GM23248 (cell line): ENCODE measurements at places on chromosomes 1 and 21. TPM values are rescaled to one million over a fixed set of nuclear protein-coding genes. Genes with fewer than 3 reads are reported as not detected.

OR14K1 gene
- total RNA-seq, result not detected in 2 replicates

C1orf94 gene
- not detected in 2 replicates for total RNA-seq

GNAT2 gene
- not detected in 2 replicates for total RNA-seq

SLC45A1 gene
- total RNA-seq, result 0.25 and 0.97 TPM in 2 replicates

LRRC39 gene
- not detected in 2 replicates for total RNA-seq

GJC2 gene
- 0.54 and 2.7 TPM in 2 replicates for total RNA-seq

HSD3B2 gene
- total RNA-seq, result not detected in 2 replicates

TNFSF4 gene
- 4.8 and 6.2 TPM in 2 replicates for total RNA-seq

DMRTA2 gene
- total RNA-seq, result not detected in 2 replicates

PACC1 gene
- 4.4 and 6.9 TPM in 2 replicates for total RNA-seq

DNA sequence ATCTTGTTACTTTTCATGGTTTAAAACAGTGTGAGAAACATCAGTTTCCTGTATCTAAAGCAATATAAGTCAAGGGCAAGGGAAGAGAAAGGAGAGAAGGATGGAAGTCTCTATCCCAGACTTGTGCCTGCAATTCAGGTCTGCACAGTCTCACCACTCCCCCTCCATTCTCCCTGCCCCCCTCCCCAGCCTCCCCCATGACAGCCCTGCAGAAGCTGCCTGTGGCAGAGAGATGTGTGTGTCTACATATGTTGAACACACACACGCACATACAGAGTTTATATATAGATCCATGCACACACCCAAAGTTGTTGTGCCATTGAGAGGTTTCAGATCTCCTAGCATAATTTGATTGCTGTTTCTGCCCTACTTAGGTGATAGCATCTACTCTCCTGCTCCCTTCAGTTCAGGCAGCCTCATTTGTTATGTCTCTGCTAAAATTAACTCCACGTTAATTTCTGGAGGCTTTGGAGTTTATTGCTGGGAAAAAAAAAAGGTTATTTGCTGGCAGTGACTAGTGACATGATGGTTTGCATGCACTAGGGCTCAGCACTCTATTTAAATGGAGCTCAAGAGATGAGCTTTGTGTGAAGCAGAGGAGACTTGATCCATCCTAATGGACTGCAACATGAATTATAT, 124.9 kb upstream of the SMYD2 start:
- DNase-seq, result no peak

GRCh38 chr1:27528818-27529703, 39.1 kb upstream of the WASF2 start:
- DNase-seq, result peak; percentile 85

DNA sequence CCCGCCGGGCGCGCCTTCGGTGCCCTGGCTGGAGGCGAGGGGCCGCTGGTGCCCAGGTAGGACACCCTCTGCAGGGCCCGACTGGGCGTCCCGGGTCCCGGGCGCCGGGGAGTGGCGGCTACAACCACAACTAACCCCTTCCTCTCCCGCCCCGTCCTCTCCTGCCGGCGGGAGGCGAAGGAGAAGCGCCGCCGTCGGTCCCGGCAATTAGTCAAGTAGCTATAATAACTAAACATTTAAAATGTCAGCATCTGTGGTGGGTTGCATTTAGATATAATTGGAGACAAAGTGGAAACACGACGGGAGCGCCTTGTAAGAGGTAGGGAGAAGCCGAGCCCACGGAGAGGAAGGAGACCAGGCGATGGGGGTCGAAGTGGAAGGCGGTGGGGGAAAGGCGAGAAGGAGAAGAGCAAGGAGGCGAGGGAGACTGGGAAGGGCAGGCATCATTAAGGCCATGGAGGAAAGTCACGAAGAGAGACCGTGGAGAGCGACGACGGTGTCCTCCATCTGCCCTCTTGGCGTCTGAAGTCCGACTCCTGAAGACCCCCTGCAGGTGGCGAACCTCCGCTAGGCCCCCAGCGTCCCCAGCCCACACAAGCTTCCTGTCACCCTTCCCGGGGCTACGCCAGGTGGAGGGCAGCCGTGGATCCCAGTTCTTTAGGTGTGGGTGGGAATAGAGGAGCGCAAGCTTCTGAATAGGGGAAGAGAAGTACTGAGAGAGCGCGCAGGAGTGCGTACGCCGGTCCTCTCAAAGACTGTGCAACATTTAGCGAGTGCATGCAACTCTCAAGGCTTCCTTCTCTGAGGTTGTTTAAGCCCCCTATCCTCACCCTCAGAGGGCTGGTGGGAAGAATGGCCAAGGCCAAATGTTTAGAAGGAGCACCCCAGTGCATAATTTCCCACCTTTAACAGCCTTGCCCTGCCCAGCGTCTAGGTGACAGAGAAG, 1.6 kb downstream of the CNIH3 start:
- DNase-seq, result peak; percentile 24

DNA sequence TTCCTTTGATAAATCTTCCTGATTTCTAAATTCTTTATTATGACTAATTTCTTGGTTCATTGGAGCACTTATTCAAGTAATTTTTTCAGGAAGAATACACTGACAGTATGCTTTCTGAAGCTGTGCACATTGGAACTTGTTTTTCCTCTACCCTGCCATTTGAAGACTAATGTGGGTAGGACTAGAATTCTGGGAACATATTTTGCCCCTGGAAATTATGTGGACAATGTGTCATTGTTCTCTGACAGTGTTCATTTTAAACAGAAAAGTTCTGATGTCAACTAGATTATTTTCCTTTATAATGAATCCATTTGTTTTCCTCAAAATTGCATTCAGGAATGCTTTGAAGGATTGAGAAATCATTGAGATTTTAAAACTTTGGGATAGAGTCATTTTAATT, 34.8 kb upstream of the ST6GALNAC5 start:
- DNase-seq, result no peak

DNA sequence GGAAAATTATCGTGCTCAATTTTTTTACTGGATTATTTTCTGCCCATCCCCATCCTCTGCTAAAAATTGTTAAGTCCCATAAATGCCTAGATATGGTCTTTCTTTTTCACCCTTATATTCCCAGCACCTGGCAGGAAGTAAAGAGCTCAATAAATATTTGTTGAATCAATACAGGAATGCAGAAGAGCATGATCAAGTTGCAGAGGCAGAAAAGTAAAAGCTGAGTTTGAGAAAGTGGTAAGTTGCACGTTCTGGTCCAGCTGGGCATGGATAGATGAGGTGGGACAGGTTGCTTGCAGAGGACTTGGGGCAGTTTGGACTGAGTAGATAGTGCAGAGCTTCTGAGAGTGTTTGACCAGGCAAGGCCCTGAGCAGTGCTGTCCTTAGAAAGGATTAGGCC, 40.1 kb downstream of the ZNF281 start:
- DNase-seq, result no peak

DNA sequence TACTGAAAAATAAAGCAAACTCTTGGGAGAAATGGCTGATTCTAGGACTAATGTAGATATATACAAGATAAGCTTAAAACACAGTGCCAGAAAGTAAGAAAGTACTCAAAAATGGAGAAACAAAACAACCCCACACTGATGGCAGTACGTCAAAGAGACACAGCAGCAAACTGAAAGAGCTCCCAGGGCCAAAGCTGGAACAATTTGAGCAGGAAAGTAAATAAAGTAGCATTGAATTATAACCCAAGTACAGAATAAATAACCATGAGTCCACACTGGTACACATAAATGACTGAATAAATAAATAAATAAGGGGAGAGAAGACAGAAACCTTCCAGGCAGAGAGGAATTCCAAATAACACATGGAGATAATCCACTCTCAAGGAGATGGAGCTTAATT, 120.9 kb downstream of the GLUL start:
- no peak for DNase-seq

- no peak for DNase-seq
Measured at GRCh38 chr1:157597959-157598667, at the start of gene FCRL4. Gene FCRL4, minus strand, starts transcription at chr1:157598085. Its CDS starts 141 bp downstream, at chr1:157597944.

DNA sequence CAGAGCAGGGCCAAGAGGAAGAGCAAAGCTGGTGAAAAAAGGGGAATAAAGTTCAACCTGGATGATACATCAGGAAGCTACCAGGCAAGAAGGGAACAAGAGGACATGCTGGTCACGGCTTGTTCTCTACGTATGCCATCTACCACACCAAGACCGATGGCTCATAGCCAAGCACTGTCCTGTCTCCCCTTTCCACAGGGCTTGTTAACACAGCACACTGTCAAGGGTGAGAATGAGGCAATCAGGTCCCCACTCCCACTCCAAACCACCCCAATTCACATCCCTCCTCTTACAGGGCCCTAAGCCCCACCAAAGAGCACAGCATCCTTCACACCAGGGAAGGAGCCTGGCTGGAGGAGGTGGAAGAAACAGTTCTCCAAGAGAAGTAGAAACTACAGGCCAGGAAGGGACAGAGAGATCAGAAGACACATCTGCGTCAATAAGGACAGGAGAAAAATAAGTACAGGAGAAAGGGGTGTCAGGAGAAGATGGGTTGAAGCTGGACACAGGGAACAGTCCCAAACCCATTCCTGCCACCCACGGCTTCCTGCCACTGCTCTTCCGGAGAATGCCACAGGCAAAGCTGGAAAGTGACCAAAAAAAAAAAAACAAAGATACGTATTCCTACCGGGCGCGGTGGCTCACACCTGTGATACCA, 923 bp upstream of the SHC1 start:
- peak; percentile 73 for DNase-seq

DNA sequence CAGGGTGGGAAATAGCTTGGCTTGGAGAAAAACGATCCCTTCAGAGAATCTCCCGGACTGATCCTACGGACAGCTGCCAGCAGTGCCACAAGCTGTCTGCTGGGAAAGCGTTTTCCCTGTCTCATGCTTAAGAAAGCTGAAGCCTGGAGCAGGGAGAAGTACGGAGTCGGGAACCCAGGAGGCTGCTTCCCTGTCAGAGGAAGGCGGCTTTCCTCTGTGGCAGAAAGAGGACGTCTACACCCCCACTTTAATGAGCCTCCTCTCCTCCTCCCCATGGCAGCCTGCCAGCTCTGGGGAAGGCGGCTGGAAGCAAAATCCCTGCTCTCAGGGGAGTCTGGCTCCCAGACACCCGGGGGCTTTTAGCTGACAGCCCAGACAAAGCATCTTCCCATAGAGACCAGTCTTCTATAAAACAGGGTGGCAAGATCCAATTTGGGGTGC, 7.3 kb downstream of the KIF21B start:
- peak; percentile 51 for DNase-seq

GRCh38 chr21:17779496-17779895, 39.7 kb downstream of the C21orf91 start:
- DNase-seq, result no peak

DNA sequence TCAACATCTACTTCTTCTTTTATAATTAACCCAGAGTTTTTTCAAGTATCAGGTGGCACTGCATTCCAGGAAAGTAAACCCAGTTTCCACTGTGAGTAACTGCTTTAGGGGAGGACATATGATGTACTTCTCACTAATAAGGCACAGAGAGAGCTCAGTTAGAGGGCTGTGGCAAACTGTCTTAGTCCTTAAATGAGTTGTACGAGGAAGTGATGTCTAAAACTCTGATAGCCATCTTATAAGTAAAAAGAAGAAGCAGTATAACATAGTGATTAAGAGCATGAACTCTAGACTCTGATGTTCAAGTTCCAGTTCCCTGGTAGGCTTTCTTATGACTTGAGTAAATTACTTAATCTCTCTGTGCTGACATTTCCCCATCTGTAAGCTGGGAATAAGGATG, 58.7 kb upstream of the PTGS2 start:
- DNase-seq, result no peak

DNA sequence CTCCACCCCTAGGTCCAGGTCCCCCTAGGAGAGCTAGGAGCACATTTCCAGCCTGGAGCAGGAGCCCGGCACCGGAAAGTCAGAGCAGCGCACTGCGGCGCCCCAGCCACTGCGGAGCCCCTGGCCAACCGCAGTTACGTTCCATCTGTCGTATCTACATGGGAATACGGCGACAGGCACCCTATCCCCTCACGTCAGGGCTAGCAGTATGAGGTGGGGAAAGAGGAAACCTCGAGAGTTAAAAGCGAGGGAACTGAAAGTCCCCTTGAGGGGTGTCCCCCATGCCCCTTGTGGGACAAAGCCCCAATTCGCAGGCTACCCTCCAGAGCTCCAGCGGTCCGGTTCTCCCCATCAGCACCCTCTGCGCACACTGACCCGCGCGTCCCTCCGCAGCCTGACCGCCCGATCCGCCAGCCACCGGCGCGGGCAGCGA, 995 bp downstream of the COLGALT2 start:
- peak; percentile 45 for DNase-seq

DNA sequence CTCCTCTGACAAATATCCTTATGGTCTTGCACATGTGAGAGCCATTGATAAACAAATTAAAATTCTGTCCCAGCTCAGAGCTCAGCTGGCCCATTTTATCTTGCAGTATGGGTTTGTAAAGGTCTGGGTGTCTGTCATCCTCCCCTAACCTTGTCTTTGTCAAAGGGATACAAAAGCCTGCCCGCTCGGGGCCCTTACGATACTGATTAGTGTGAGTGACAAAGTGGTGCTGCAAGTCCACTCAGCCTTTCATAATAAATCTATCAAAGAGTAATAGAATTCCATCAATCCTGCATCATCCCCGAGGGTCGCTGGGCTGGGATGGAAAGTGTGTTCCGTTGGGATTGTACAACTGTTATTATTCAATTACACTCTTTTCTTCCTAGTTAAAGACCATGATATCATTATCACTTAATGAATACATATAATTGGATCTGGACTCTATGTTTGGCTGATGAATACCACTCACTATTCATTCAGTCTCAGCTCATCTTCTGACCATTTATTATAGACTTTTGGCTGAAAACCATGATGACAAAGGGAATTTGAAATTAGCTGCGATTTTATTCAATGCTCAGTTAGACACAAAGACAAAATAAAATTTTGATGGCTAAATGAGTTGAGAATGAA, 122.5 kb upstream of the FOXD3 start:
- DNase-seq, result no peak

DNA sequence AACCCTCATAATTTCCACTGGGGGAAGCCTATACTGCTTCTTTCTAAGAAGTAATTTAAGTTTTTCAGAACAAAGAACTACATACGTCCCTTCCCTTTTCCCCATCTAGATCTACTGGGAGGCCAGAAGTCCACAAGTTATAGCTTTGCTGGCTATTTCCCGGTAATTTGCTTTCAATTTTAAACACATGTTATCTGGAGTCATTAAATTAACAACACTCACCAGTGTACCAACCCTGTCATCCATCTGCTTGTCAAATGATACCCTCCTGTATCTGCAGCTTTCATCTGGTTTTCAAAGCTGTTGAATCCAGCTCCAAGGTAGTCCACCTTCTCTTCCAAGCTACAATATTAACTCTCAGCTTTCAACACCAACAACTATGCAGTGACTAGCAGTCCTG, 466.7 kb upstream of the PKN2 start:
- DNase-seq, result no peak

DNA sequence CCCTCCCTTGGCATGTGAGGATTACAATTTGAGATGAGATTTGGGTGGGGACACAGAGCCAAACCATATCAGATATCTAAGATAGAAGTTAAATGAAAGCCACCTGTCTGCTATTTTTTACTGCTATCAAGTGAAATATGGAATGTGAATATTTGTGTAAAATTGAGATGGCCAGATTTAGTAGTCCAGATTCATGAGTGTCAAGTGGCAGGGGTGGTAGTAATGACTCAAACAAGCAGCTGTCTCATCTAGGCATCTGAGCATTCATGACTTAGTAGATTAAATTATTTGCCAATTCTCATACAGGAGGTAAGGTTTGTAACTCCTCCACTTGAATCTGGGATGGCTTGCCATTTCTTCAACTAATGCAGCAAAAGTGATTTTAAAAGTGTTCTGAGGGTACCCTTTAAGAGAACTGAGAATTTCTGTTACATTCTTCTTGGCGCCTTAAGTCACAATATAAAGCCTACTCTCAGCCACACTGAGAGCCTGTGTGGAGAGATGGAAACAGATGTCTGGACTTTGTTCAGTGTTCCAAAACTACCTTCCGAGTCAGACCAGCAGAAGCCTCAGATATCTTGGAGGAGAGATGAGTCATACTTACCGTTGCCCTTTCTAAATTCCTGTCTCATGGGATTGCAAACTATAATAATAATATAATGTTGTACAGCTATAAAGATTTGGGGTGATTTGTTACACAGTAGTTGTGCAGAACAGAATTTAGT, 1065.6 kb upstream of the TMPRSS15 start:
- DNase-seq, result no peak
